ENCODE measurements at places on chromosomes 12 and 14.

GRCh38 chr12:107845226-107845979 is 70.9 kb downstream of the ASCL4 start:
- DNase-seq: no peak

- DNase-seq: peak; percentile 56
These were observed at the start of gene RIN3 for GRCh38 chr14:92513204-92513965. Gene RIN3, plus strand, starts transcription at chr14:92513781. Its CDS starts 152 bp downstream, at chr14:92513933.

GRCh38 chr12:56288705-56289387 is 11.3 kb downstream of the CS start:
- DNase-seq: no peak

DNA sequence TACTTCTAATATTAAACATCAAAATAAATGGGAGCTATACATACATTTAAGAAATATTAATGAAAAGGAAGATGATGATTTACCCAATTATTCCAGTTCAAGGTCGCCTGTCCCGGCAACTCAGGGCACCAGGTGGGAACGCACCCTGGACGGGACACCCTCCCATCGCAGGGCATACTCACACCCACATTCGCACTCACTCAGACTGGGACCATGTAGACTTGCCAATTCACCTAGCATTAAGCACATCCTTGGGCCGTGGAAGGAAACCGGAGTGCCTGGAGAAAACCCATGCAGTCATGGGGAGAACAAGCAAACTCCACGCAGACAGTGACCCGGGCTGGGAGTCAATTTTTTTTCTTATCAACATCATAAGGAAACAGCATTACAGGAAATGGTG is 474.9 kb downstream of the APAF1 start:
- DNase-seq: no peak

DNA sequence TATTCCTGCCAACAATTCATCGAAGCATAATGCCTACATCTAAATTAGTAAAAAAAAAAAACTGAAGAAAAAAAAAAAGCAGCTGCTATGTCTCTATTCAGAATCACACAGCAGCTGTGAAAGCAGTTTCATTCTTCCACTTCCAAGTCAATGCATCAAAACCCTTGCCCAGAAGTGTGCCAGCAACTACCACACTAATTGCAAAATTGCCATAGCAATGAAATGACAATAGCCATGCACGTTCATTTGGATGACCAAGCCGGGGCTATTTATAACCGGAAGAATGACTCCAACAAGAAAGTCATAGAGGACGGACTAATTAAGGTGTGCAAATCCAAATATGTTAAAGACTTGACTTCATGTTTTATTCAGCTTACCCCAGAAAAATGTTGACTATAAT is 42.5 kb downstream of the SLC2A13 start:
- DNase-seq: no peak

All from CD4-positive, alpha-beta T cell treated with Interleukin-21 for 1 hour (primary cell).